SHP77 (cell line): ENCODE measurements at places on chromosomes 2 and 18.

GRCh38 chr18:72160510-72161445 lies 383.4 kb downstream of the CBLN2 start:
- DNase-seq, result peak; percentile 78

DNA sequence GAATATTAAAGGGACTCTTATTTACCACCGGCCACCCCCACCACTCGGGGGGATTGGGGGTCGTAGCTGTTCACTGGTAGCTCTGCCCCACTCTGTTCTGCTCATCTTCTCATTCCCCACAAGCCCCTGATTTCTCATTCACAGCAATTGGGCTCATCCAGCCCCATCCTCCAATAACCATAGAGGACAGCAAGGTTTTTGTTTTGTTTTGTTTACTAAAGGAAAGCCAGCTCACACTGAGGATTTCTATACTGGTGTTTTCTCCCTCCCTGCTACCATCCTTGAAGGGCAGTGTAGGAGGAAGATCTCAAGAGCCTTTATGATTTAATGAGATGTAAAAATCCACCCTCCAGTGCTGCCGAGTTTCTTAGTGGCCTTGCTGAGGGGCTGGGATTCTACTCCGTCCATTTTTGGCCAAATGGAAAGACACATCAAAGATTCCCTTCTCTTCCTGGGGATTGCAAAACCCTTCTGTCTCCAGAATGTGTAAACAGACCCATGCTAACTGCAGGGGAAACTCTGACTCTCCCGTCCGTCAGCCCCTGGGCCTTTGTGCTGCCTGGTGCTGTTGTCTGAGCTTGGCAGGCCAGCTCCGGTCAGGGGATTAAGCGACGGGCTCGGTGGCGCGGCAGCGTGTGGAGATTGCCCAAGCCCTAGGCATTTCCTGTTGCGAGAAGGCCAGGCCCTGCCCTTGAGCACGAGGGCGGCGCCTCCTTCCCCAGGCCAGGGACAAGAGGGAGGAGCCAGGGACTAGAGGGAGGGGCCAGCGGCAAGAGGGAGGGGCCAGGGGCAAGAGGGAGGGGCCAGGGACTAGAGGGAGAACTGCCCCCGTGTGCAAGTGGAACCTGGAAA lies 165.0 kb downstream of the ANTXR1 start:
- DNase-seq, result no peak

DNA sequence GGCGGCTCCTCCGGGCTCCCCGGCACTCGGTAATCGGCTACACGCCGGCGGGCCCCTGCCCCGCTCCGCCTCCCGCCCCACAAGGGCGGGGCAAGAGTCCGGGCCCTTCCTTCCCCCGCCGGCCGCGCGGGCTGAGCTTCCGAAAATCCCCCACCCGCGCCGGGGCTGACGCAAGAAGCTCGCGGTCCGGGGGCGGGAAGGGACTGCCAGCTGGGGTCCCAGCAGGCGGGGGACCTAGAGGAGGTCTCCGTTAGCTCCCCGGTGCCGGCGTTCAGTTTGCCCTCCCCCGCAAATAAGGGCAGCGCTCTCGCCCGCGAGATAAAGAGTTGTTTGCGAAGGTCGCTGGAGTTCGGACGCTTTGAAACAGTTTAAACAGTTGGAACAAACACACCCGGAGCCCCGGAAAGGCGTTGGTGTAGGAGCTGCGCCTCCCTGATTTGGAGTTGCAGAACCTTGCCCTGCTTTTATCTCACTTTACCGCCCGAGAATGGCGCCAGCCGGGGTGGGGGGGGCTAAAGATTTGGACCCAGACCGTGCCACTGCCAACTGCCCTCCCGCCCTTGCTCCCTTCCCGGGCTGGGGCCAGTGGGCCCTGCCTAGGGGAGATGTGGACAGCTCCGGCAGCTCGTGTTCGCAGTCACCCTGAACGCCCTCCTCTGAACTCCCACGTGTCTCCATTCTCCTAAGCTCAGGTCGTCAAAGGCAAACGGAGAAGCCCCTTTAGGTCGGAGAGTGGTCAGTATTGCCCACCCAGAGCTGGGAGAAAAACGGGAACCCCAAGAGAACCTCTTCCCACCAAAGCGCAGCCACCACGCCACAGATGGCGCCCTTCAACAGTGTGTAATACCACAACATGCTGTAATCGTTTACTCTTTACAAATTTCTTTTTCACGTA lies at the start of gene NFE2L2:
TSS of gene NFE2L2 (minus strand) at position 35 of the 895 bp plus-strand sequence. CDS start 151 bp downstream, outside the sequence.
- DNase-seq, result peak; percentile 66

DNA sequence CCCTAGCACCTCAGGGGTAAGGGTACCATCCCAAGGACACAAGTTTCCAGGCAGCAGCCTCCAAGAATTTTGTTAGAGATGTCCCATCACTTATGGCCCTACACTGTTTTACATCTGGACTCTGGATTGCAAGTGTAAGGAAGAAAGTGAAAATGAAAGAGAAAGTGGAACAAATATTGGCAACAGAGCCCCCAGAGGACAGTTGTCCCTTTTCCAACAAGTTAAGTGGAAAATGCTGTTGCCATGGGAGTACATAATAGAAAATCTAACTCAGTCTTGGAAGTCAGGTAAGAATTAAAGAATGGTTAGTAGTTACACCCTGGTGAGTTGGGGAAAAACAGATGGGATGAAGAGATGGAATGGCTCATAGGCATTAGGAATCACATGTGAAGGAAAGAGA lies 50.6 kb downstream of the TTC21B start:
- DNase-seq, result no peak

- DNase-seq, result no peak
These were observed 159.8 kb downstream of the PKP4 start for GRCh38 chr2:158616480-158617000.

- no peak for DNase-seq
These were observed 15.0 kb upstream of the ACVR1 start for GRCh38 chr2:157890969-157891642.

- no peak for DNase-seq
These were observed 167.4 kb downstream of the NCK2 start for GRCh38 chr2:105912081-105912480.

- DNase-seq, result no peak
These were observed 68.0 kb downstream of the ACAA2 start for GRCh38 chr18:49745045-49746014.

GRCh38 chr2:71878626-71879508 lies 268.8 kb downstream of the CYP26B1 start:
- DNase-seq, result no peak

DNA sequence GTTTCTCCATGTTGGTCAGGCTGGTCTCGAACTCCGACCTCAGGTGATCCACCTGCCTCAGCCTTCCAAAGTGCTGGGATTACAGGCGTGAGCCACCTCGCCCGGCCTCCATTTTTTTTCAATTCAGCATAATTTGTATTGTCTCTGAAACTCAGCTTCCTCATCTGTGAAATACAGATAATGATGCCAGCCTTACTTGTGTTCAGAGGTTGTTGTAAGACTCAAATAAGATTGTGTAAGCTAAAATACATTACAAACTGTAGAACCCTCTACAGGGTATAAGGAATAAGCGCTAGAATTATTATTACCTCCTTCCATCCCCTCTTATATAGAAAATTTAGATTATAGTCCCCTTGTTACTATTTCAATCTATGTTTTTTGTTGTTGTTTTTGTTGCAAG lies 24.8 kb upstream of the STARD7 start:
- DNase-seq, result no peak

DNA sequence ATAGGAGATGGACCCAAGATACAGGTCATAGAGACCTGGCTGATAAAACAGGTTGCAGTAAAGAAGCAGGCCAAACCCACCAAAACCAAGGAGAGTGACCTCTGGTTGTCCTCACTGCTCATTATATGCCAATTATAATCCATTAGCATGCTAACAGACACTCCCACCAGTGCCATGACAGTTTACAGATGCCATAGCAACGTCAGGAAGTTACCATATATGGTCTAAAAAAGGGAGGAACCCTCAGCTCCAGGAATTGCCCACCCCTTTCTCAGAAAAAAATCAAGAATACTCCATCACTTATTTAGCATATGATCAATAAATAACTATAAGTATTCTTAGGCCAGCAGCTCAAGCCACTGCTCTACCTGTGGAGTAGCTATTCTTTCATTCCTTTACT lies 574.7 kb upstream of the ID2 start:
- no peak for DNase-seq

GRCh38 chr2:38115216-38116032 lies 39.5 kb upstream of the CYP1B1 start:
- peak; percentile 26 for DNase-seq

DNA sequence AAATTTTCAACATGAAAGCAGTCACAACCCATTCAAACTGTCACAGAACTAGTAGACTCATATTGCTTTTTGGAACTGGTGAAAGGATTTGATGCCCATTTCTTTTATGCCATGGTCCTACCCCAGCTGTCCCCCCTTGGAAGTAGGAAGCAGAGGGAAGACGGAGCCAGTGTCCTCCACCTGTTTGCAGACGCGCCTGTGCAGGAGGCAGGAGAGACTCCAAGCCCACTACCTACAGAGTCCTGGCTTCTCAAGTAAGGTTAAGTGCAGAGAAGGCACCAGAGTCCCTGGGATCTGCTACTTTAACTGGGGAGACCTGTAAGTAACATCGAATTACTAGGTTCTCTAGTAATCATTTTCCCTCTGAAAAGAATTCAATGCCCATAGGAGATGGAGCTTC lies 32.7 kb upstream of the DNMT3A start:
- no peak for DNase-seq

GRCh38 chr2:119137502-119137901 lies 21.0 kb downstream of the C1QL2 start:
- DNase-seq, result no peak

- DNase-seq, result no peak
These were observed 47.0 kb downstream of the CRYGD start for GRCh38 chr2:208077276-208077675.

- DNase-seq, result no peak
These were observed 57.4 kb upstream of the EPAS1 start for GRCh38 chr2:46239847-46240181.

DNA sequence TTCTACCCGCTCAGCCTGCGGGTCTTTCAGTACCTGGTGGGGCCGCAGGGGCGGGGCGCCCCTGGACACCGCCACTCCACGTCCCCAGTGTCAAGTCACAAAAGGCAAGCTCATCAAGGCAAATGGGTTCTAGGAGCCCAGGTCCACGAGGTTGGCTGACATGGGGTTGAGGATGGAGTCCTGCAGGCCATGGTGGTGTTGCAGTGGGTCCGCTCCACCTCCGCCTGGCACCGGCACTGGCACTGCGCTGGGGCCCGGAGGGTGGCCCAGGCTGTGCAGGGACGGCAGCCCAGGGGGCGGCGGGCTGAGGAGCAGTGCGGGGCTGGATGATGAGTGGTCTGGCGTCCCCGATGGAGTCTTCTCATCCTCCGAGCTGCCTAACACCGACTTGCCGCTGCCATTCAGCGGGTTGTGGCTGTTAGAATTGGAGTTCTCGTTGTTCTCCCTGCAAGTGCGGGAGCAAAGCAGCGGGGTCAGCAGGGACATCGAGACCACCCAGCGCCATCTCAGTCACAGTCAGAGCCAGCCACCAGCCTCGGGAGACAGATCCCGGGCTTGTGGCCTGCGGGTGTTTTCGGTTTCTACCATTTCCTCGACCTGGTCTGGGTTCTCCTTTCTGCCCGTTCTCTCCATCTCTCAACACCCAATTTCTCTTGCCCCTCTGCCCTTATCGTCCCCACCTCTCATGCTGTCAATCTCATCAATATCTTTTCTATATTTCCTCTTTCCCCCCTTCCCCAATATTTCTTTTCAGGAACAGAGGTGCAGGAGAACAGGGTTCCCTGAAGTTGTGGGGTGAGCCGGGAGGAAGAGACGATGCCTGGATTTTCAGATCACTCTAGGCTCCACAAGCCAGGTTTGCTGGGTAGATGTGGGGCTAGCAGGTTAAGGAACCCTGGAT lies 3.0 kb downstream of the SIX2 start:
- no peak for DNase-seq

- DNase-seq, result no peak
These were observed 180.3 kb downstream of the FHOD3 start for GRCh38 chr18:36477776-36478175.

- DNase-seq, result no peak
These were observed 174.6 kb downstream of the TGIF1 start for GRCh38 chr18:3624546-3624934.

- DNase-seq, result no peak
These were observed 18.1 kb downstream of the PPM1B start for GRCh38 chr2:44186810-44187209.

- no peak for DNase-seq
These were observed 360.7 kb upstream of the CWC22 start for GRCh38 chr2:180367815-180368214.

- no peak for DNase-seq
These were observed 33.6 kb downstream of the RNMT start for GRCh38 chr18:13760047-13760446.

DNA sequence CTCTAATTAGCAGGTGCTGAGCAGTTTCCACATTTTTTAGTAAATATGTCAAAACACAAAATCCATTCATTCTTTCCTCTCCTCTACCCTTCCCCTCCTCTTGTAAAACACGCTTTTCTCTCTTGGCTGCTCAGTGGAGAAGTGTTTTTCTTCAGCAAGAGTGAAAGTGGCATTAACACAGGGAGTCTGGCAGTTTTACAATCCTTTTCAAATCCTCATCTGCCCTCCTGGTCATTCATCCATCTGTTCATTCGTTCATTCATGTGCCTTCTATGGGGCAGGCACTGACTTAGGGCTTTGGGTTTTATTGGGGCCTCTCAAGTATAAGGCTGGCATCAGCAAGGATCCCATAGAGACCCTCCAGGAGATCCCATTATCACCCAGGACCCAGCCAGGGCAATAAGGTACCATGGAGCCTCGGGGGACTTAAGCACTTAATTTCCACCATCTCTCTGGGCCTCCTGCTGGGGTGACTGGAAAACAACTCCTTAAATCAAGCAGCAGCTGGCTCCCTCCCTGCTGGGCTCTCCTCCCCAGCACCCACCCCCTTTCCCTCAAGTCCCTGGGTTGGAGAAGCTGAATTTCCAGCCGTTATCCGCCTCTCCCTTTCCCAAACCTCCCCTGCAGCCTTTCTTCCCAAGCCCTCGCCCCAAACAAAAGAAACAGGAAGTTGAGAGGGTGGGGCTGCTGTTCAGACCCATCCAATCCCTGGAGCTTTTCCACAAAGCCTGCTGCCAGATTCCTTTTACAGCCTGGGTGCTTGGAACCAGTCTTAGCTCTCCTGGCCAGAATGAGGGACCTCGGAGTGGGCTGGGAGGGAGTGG lies 32.6 kb downstream of the MARCHF4 start:
- DNase-seq, result peak; percentile 57

DNA sequence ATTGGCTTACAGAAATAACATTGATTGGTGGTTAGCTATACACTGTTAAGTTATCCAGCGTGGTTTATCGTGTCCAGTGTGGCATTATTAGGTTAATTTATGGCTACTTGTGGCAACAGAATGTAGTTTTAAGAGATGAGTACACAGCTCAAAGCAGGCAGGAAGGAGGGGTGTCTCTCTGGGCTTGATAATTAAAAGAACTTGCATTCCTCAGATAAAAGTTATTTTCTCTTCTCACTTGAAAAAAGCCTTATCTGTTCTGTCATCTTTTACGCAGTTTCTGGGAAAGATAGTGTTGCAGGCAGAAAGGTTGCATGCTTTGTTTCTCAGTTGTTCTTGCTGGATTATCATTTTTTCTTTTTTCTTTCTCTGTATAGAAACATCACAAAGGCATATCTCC lies 154.4 kb upstream of the COL3A1 start:
- DNase-seq, result no peak

- no peak for DNase-seq
These were observed 14.6 kb downstream of the SFT2D3 start for GRCh38 chr2:127715778-127716449.
